T-helper 9 cell (primary cell): ENCODE measurements at places on chromosomes 6 and 20.
A peak's percentile ranks its signal among the peaks of the same experiment; 100 is the strongest.

- DNase-seq = peak; percentile 21
Observed at GRCh38 chr6:167825332-167826229, 1.1 kb upstream of the AFDN start.

- DNase-seq = no peak
Observed at GRCh38 chr6:109240370-109241084, 141.7 kb downstream of the CD164 start.

GRCh38 chr20:63101781-63102720 lies 95.3 kb upstream of the BHLHE23 start:
- DNase-seq = peak; percentile 36

GRCh38 chr6:100721256-100721655 lies 159.9 kb downstream of the ASCC3 start:
- DNase-seq = no peak

DNA sequence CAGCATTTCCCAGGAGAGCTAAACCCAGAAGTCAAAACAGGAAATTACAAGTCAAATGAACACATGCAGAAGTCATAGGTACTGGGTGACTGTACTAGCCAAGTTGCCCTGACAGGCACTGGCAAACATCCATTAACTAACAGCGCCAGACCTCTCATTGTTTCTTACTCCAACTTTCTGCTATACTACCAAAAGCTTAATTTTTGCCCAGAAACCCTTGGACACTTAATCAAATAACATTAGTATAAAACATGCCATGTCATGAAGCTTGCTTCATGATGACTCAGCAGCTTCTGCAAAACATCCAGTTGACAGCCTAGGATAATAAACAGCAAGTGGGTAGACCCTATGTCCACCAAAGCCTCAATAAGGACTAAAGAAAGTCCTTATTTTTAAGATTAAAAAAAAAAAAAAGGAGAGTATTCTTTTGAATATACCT lies 3.5 kb downstream of the NUP153 start:
- no peak for DNase-seq

- no peak for DNase-seq
Observed at GRCh38 chr6:127403636-127404035, 55.6 kb downstream of the KIAA0408 start.

DNA sequence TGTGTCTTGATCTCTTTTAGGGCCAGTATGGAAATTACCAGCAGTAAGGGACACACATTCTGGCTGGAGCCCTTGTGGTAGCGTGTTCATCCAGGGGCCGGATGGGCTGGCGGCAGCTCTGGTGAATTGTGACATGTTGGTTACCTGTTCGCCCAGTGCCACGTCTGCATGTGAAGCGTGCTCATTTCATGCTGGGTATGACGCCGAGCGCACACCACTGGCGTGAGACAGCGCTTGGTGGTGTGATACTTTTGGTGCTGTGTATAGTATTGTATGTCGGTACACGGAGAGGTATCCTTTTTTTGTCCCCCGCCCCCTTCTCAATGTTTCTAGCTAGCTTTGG lies 3.7 kb upstream of the MTG2 start:
- no peak for DNase-seq

DNA sequence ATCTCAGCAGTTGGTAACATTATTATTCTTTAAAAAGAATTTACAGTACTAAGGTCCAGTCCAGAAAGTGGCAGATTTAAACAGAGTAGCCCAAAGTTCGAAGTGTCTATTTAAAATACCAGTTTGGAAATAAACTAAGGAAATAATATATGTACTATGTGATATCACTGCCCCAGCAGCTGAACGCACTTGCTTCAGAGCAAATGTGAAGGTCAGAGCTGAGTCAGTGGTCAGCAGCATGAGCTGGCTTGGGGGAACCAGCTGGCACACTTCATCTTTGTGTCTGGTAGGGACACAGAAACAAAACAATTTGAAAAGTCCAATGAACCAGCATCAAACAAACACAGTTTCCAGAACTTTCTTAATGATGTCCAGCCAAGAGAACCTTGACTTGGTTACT lies 15.4 kb downstream of the TMEM14B start:
- no peak for DNase-seq

- DNase-seq = no peak
Observed at GRCh38 chr20:43974695-43975094, 60.0 kb downstream of the TOX2 start.

DNA sequence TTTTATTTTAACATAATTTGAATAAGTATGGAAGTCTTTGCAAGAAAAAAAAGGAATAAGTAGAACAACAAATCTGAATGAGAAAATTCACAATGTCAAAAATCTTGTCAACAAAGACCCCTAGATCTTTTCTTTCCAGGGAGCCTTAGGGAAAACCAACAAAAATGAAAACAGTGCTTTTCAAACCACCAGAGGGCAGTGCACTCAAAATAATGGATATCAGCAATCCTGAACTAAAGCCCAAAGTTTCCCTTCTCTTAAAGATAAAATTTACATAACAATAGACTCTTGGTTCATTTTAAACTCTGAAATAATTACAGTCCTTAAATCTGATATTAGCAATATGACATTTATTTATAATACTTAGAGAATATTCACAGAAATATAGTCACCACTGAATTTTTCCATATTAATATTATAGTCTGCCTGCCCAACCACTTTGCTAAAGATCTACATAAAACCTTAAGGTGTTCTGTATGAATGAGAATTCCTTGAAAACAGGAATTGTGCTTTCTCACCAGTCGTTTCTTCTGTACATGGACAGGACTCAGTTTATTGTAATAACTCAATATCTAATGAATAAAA lies 105.3 kb upstream of the BMP5 start:
- DNase-seq = no peak

- DNase-seq = no peak
Observed at GRCh38 chr20:37992802-37993409, 40.4 kb downstream of the TTI1 start.

- DNase-seq = no peak
Observed at GRCh38 chr6:155994086-155994485, 538.4 kb upstream of the NOX3 start.

DNA sequence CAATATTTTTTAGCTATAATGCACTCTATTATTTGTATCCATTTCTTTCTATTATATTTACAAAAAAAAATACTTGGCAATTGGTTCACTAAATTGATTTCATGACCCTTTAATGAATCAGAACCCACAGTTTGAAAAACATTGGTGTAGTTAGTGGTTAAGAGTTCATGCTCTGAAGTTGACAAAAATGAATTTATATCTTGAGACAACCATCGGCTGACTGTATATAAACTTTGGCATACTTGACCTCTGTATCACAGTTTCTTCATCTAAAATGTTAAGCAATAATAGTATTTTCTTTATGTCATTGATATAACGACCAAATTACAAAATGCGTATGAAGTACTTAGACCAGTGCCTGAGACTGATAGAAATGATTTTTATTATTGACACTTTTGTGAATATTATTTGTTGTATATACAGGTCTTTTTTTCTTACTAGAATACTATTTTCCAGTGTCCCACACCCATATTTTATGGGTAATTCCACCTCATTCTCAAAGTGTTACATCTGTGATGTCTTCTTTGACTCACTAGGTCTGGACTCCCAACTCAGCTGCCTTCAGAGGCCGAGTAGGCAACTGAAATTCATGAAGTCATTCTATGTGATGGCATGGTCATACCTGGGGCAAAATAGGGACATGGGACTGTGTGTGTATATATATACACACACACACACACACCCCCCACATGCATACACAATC lies 459.2 kb downstream of the RFPL4B start:
- no peak for DNase-seq

- DNase-seq = no peak
Observed at GRCh38 chr6:1371933-1372332, 17.4 kb upstream of the FOXF2 start.

GRCh38 chr20:40232756-40233155 lies 456.3 kb downstream of the MAFB start:
- no peak for DNase-seq

- DNase-seq = no peak
Observed at GRCh38 chr6:63410435-63411426, 90.9 kb upstream of the LGSN start.

DNA sequence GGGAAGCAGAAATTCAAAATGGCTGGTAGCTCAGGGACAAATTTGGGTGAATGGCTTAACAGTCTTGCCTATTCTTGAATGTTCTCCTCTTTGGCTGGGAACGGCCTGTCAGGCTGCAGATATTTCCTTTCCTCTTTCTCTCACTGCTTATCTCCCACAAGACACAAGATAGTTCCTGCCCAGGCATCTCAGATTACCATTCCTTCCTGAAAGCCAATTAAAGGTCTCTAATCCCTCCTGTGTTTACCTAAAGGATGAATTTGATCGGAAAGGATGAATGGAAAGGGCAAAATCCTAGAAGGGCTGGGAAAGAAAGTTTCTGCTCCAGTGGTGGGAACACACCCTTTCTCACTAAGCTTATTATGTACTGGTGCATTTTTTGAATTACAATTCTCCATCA lies 95.9 kb upstream of the JAG1 start:
- DNase-seq = no peak

DNA sequence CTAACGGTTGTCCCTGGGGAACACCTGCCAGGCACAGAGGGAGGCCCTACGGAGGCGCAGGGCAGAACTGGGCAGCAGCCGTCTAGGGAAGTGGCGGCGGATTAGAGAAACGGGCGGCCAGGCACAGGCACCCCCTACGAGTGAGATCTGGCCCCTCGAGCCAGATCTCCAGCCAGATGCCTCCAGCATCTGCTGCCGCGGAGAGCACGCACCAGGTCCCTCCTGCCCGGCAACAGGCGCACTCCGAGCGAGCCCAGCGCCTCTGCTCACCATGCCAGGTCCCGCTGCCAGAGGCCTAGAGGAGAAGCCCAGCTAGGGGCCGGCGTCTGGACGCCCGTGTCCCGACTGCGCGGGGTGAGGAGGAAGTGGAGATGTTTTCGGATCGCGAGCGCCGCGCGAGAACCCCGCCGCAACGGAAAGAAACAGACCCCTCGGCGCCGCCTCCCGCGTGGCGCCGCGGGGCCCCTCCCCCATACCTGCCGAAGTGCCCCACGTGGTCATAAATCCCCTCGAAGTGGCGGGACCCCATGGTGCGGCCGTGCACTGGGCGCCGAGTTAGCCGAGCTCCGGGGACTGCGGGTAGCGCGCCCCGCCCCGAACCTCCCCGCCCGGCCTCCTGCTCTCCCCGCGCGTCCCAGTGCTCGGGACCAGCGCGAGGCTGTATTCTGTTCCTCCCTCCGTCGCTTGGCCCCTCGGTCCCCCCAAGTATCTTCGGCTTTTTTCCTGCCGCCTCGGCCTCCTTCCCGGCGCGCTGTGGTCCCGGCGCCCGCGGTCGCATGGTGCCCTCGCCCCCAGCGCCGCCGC lies at the start of gene SLC22A16:
Gene SLC22A16 (minus strand): TSS at position 568 of the 804 bp plus-strand sequence. CDS start 39 bp downstream, at position 529.
- DNase-seq = no peak

GRCh38 chr20:25000268-25000801 lies 7.8 kb upstream of the APMAP start:
- no peak for DNase-seq

GRCh38 chr20:17889226-17889625 lies 79.4 kb downstream of the SNX5 start:
- DNase-seq = no peak

GRCh38 chr20:63023936-63024571 lies 17.3 kb upstream of the BHLHE23 start:
- no peak for DNase-seq

DNA sequence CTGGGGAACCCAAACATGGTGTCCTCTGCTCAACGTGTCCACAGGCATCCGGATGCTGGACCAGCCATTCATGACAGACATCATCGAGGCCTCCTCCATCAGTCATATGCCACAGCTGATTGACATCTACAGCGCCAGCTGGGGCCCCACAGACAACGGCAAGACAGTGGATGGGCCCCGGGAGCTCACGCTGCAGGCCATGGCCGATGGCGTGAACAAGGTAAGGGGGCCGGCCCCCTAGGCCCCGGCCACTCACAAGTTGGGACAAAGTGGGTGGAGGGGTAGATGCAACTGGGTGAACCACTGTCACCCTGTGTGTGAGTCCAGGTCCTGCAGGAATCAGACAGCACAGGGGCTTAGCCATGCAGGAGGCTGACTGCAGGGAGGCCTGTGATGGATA lies 94.5 kb downstream of the BFSP1 start:
- DNase-seq = no peak

- no peak for DNase-seq
Observed at GRCh38 chr6:137353842-137354397, 134.7 kb upstream of the IFNGR1 start.

DNA sequence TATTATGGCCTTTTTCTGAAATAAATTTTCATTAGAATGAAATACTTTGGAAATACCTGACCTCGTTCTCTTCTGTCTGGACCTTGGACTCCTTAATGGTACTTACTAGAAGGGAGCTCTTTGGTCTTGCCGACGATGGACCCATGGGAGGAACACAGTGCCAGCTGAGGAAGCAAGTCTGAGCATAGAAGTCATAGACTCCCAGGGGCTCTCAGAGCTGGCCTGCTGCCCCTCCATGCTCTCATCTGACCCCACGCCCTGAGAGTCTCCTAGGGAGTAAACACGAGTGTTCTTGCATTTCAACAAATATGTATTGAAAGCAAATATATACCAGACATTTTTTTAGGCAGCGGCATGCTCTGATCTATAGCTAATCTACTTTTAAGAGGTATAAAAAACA lies 87.8 kb downstream of the PLEKHG1 start:
- no peak for DNase-seq

- DNase-seq = no peak
Observed at GRCh38 chr6:37432590-37432915, 468 bp upstream of the CMTR1 start.

GRCh38 chr6:3411967-3412778 lies 44.7 kb downstream of the SLC22A23 start:
- DNase-seq = no peak

DNA sequence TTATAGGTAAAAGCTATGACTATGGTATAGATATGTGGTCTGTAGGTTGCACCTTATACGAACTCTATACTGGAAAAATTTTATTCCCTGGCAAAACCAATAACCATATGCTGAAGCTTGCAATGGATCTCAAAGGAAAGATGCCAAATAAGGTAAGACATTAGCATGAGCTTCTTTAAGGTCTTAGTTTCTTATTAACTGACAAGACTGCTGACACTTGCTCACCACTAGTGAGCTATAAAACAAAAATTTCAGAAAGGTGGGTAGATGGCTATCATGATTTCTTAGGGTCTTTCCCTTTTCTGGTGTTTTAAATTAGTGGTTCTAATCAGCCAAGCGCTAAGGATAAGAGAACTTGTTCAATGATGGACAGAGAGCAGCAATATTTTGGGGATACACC lies 21.9 kb downstream of the FAM217A start:
- DNase-seq = no peak

DNA sequence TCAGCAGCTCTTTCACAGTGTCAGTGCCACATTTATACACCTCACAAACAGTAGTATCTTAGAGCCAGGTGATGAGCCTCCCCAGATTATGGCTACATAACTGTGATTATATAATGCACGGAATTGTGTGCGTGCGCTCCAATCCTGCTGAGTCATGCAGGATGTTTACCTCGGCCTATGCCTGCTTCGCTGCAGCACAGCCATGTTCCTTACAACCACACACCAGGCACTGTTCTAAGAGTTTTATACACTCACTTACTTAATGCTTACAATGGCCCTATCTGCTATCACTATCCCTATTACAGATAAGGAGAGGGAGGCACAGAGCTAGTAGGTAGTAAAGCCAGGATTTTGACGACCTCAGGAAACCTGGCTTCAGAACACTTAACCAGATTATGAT lies 7.3 kb downstream of the ZKSCAN3 start:
- DNase-seq = no peak
